T-helper 17 cell (primary cell): ENCODE measurements at places on chromosomes 5 and 9.

DNA sequence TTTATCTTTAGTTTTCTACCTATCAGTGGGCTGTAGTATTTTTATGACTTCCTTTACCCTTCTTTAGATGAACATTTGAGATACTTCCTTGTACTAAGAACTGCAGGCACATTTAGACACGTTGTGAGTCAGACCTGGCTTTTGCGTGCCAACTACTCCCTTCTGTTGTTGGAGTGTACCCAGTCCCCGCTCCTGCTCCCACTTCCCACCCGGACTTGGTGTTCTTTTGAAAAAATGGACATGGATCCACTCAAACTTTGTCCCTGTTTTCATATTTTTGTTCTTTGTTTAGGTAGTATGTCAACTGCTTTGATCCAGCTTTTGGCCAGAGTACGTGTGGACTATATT is 60.7 kb downstream of the PARP8 start:
- peak overlapping the region; percentile 87 for H3K27ac ChIP-seq
- no peaks in the 10 kb centered on the region for H3K27me3 ChIP-seq
- DNase-seq, result no peak
- no peaks in the 10 kb centered on the region for H3K36me3 ChIP-seq
- H3K4me1 ChIP-seq, result peaks cover 33% of the 10 kb centered on the region

DNA sequence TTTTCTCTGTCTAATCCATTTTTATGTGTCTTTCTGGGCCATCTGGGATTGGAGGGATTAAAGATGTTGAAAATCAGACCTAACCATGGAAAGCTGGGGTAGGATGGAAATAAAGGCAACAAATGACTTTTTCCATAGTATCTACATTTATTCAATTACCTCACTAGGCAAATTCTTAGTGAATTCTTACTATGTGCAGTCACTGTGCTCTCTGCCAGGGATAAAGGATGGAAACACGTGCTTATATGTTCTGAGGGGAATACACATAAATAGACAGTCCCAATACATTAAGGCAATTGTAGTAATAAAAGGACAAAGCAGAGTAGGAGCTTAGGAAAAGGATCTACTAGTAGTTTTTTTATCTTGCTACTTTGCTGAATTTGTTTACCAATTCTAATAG is 214.2 kb downstream of the PRR16 start:
- H3K27me3 ChIP-seq, result no peaks in the 10 kb centered on the region
- H3K36me3 ChIP-seq, result no peaks in the 10 kb centered on the region
- H3K4me3 ChIP-seq, result no peak overlapping the region
- H3K27ac ChIP-seq, result no peak overlapping the region
- H3K4me1 ChIP-seq, result no peaks in the 10 kb centered on the region
- DNase-seq, result no peak

- no peaks in the 10 kb centered on the region for H3K36me3 ChIP-seq
- peaks cover 71% of the 10 kb centered on the region for H3K27me3 ChIP-seq
- H3K4me1 ChIP-seq, result no peaks in the 10 kb centered on the region
- no peak for DNase-seq
- H3K27ac ChIP-seq, result no peak overlapping the region
Observed at GRCh38 chr9:101469026-101469425, 33.5 kb upstream of the ALDOB start.

DNA sequence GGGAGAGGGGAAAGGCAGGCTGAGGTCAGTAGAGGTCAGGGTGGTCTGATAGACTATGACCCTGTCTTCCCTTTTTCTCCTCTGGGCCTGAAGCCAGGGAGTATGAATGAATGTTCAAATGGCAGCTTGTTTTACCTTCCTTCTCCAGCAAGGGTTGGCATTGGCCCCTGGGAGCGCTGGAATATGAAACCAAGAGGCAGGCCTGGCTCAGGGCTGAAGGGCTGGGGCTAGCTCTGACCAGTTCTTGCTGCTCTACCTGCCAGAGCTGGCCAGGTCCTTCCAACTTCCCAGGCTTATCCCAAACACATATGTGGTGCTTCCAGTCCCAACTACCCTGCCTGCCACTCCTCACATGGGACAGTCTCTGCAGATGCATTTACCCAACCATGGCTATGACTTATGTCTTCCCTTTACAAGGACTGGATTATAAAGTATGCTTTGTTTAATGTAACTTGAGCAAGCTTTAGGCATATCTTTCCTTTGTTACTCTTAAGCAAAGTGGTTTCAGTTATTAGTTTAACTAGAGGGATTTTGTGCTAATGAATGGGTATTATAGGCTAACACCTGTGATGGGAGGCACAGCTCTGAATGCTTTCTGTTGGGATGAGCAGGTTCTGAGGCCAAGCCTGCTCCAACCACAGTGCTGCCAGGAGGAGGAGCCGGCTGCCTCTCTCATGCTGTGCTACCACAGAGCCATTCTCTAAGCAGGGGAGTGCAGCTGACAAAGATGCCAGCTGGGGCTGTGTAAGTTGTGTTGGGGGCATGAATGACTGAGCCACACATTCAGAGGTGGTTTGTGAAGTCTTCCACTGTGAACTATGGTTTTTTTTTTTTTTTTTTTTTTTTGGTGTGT is 6.1 kb downstream of the CCNI2 start:
- H3K27ac ChIP-seq, result peak overlapping the region; percentile 89
- peaks cover 18% of the 10 kb centered on the region for H3K4me1 ChIP-seq
- H3K27me3 ChIP-seq, result no peaks in the 10 kb centered on the region
- H3K4me3 ChIP-seq, result no peak overlapping the region

- no peaks in the 10 kb centered on the region for H3K4me1 ChIP-seq
- H3K27me3 ChIP-seq, result no peaks in the 10 kb centered on the region
- peaks cover 6% of the 10 kb centered on the region for H3K36me3 ChIP-seq
Observed at GRCh38 chr5:34977934-34978613, 48.7 kb downstream of the DNAJC21 start.

DNA sequence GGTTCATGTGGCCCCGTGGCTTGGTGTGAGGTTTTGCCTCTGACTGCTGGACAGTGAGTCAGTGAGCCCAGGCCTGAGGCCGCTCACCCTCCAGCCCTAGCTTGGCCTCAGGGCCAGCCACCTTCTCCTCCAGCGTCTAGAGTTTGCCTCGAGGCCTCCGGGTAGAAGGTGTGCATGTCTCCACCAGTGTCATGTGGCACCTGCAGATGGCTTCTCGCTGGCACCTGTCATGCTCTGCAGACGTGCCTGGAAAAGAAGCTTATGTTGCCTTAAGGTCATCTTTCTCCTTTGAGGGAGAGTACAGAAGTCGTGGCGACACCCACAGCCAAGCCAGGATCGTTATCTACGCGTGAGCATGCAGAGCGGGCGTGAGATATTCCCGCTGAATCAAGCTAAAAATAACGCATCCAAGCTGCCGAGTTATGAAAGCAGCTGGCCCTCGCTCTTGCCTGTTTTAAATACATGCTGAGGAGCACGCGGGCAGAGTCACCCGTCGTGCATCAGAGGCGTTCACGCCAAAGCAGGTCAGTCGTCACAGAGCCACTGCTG is 79.7 kb upstream of the FCN2 start:
- no peak for DNase-seq
- no peak overlapping the region for H3K27ac ChIP-seq
- peaks cover 2% of the 10 kb centered on the region for H3K4me1 ChIP-seq
- H3K4me3 ChIP-seq, result no peak overlapping the region
- peaks cover 11% of the 10 kb centered on the region for H3K27me3 ChIP-seq

DNA sequence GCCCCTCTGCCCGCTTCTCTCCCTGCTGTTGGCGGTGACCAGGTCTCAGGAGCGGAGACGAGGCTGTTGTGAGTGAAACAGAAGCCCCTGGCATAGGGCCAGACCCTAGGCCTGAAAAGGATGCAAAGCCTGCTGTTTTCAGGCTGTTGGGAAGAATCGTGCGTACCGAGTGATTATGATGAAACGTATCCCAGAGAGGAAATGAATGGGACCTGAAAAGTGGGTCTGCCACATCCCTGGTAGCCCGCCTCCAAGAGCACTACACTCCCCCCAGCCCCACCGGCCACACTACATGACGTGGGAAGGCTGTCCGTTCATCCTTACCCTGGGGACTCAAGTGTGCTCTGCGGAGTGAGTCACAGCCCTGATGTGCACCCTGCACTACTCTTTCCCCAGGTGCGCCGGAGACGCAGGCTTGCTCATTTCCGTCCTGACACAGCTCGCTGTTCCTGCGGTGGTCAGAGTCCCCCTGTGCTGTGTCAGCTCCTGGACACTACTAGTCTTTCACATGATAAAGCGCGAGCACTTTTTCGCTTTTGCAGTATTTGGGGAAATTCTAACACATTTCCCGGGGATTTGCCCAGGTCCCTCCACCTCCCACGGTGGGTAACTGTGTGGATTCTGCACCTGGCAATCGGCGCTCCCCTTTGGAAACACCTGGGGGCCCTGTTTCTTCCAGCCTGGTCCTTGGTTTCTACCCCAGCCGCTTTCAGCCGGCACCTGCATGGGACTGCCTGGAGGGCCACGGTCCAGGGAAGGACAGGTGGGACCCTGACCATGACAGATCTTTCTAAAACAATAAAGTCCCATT is 91.5 kb downstream of the ANKRD33B start:
- no peak overlapping the region for H3K27ac ChIP-seq
- peaks cover 5% of the 10 kb centered on the region for H3K36me3 ChIP-seq
- H3K27me3 ChIP-seq, result no peaks in the 10 kb centered on the region
- DNase-seq, result no peak

DNA sequence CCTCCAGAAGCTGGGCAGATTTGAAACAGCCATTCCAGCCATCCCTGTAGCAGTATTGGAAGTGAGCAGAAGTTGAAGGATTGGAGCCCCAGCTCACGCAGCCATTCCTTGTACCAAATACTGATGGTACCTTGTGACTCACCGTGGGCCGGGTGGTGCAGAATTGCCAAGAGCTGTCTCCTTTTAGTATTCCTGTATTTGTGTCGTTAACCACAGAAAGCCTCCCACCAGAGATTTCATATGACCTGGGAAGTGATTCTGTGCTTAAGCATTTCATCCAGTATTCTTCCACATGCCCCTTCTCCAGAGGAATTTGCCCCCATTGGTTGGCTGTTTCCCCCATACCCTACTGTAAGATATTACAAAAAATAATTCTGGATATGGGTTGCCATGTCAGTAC is 17.7 kb upstream of the TLX3 start:
- H3K27me3 ChIP-seq, result peaks cover 60% of the 10 kb centered on the region
- no peaks in the 10 kb centered on the region for H3K36me3 ChIP-seq
- H3K4me3 ChIP-seq, result no peak overlapping the region
- no peak overlapping the region for H3K27ac ChIP-seq
- peaks cover 6% of the 10 kb centered on the region for H3K4me1 ChIP-seq

DNA sequence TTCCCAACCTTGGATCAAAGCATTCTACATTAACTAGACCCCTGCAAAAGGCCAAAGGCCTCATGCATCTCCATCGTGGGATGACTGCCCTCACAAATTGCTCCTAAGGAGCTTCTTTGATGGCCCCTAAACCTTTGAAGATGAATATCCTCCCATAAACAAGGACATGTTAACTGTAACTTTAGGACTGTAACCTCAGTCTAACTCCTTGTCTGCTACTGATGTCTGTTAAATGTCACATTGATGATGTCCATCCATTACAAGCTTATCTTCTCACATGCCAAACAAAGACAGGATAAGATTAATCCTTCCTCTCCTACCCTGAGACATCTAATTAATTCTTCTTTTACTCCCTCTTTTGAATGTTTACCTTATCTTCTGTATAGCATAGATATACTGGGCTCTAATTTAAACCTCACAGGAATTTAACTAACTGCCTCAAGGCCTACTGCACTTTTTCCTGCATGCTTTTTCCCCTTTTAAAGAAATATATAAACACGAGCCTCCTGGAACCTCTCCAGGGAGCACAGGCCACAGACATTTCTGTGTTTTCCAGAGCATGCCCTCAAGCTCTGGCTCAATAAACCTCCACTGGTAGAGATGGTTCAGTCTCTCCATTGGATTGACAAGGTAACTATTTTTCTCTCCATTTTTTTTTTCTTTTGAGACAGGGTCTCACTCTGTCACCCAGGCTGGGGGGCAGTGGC is 90.6 kb upstream of the SLC25A48 start:
- no peak overlapping the region for H3K27ac ChIP-seq
- H3K27me3 ChIP-seq, result peaks cover 6% of the 10 kb centered on the region

- H3K27ac ChIP-seq, result no peak overlapping the region
- H3K36me3 ChIP-seq, result peaks cover 2% of the 10 kb centered on the region
- peak overlapping the region; percentile 19 for H3K4me3 ChIP-seq
- DNase-seq, result no peak
Observed at GRCh38 chr9:128324401-128324800, 1.8 kb downstream of the COQ4 start.

GRCh38 chr9:135971892-135972291 is 10.7 kb upstream of the UBAC1 start:
- peaks cover 11% of the 10 kb centered on the region for H3K4me1 ChIP-seq
- H3K27ac ChIP-seq, result no peak overlapping the region
- peak; percentile 39 for DNase-seq
- no peaks in the 10 kb centered on the region for H3K36me3 ChIP-seq
